Putamen (tissue), 1 donor: ENCODE measurements at places on chromosomes 2 and 18.

DNA sequence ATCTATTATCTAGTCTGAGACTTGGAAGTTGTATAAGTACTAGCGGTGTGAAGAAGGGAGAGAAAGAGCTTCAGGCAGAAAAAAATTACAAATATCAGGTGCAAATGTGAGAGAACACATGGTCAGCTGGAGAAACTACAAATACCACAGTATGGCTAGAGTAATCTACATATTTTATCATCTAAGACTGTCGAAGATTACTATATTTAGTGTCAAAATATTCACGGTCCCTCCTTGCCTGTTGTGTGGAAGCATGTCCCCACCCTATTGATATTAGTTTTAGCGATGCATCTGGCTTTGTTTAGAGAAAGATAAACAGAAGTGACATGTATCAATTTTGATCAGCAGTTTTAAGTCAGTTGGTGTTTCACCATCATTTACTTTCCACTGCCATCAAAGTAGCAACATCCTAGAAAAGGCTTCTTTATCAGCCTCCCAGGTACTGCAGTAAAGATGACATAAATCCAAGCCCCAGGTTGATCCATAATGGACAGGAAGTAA, 90.5 kb upstream of the ITGA4 start:
- no peak for DNase-seq

GRCh38 chr18:34320267-34320666, 95.6 kb upstream of the NOL4 start:
- DNase-seq = no peak

DNA sequence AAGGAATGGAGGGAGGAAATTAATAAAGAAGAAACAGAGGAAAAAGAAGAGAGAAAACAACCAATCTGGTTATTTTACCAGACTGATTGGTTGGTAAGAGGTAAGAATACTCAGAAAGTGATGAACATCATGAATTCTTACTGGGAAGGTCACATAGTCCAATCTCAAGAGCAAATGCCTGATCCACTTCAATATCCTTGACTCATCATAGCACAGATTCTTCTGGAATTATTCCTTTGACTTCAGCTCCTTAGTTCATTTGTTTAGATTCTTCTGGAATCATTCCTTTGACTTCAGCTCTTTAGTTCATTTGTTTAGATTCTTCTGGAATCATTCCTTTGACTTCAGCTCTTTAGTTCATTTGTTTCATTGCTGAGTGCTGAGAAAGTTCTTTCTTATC, 2030.6 kb upstream of the CELF4 start:
- no peak for DNase-seq

DNA sequence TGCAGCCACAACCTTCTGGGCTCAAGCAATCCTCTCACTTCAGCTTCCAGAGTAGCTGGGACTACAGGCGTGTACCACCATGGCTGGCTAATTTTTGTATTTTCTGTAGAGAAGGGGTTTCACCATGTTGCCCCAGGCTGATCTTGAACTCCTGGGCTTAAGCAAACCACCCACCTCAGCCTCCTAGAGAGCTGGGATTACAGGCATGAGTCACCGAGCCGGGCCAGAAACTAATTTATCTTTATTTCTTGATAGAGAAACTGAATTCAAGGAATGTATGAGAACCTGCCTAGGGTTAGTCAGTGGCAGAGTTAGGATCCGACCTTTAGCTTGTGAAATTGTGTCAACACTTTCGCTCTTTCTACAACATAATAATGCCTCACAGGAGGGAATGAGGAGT, 19.3 kb upstream of the ITGAV start:
- DNase-seq = no peak

DNA sequence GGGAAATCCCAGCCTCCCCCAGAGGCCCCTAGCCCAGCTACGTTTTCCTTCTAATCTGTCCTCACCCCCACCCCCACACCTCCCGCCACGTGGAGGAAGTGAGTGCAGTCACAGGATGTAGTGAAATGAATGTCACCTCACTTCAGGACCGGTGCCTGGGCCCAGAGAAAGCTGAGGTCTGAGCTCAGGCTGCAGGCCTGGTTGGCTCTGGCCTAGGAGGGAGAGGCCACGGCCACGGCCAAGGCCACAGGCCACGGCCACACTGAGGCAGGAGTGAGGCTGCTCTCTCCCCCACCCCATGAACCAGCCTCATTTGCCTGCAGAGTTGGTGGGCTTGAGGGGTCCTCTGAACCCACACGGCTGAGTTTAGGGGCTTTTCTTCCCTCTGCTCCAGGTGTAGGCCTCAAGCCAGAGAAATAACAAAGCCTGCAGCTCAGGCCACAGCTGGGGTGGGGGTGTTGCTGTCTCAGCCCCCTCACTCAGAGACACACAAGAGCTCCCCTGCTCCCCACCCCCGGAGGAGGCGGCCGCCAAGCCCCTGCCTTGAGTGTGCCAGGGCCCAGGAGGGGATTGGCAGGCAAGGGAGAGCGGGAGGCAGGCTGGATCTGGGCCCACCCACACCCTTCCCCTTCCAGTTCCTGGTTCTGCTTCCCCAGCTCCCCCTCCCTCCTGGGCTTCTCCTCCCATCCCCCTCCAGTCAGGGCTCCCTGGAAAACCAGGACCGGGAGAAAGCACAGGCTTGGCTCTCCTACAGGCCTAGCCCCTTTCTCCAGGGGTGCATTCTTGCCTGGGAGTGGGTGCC, 27.0 kb downstream of the DNMT3A start:
- peak; percentile 71 for DNase-seq

DNA sequence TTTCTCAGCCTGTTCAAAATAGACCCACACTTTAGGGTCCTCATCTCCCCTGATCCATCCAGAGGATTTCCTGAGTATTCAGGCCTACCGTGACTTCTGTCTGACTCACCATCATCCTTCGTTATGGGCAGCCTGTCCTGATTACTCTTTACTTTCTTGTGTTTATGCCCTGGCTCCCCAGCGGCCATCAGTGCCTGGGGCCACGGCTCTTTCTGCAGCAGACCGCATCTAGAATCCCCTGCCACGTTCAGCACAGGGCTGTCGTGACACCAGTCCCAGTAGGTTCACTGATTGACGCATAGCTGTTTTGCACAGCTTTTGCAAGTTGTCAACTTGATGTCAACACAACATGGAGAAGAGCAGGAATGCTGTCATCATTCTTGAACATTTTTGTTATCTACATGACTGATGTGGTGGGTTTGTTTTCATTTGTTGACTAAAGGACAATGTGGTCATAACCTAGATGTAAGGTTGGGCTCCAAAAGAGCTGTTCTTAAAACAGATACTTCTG, 225.6 kb downstream of the HAUS1 start:
- DNase-seq = no peak

GRCh38 chr2:88049622-88050021, 6.0 kb downstream of the KRCC1 start:
- no peak for DNase-seq

DNA sequence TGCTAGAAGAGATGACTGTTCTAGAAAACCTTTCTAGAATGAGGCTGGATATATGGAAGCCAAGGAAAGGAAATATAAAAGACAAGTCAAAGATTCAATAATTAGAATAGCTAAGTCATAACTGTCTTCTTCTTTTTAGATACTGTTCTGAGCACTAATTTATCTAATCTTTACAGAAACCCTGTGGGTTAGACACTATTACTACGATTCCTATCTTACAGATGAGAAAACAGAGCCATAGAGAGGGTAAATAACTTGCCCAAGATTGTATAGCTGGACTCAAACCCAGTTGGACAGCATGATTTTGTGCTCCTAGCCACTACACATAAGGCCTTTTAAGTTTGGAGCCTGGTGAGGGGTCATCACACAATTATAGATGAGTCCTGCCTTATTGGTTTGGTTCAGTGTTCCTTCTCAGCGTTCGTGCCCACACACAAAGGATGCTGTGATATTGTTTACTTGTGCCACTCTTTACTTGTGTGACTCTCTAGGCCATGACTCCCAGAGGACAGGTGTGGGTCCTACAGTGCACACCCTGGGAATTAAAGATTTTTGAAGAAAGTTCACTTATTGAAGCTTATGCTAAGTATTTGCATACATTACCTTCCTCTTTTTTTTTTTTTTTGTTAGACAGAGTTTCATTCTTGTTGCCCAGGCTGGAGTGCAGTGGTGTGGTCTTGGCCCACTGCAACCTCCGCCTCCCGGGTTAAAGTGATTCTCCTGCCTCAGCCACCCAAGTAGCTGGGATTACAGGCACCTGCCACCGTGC, 153.7 kb downstream of the PRKCE start:
- no peak for DNase-seq

GRCh38 chr2:167651406-167652151, 595.8 kb downstream of the STK39 start:
- no peak for DNase-seq

GRCh38 chr2:233758849-233759248, 1.2 kb upstream of the UGT1A1 start:
- no peak for DNase-seq

- peak; percentile 16 for DNase-seq
Measured at GRCh38 chr2:163800951-163801381, 65.2 kb upstream of the FIGN start.

- DNase-seq = no peak
Measured at GRCh38 chr2:65349863-65350262, 82.5 kb downstream of the SPRED2 start.

DNA sequence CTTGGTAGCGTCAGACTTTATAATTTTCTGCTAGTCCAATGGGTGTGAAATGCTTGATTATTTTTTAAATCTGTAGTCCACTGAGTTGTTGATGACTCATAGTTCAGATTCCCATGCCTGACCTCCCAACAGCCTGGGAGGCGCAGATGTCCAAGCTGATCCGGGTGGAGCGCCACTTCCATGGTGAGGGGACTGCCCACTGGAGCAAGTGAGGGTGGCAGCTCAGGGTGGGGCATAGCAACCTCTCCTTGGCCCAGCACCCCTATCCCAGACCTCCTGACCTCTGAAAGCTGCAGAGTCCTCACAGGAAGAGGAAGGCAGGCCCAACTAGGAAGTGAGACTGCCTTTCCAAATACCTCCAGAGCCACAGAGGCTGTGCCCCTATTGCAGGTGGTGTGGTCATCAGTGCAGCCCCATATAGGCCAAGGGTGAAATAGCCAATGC, 4.4 kb downstream of the MAL start:
- peak; percentile 65 for DNase-seq

- no peak for DNase-seq
Measured at GRCh38 chr2:161204846-161205245, 44.6 kb downstream of the TANK start.

DNA sequence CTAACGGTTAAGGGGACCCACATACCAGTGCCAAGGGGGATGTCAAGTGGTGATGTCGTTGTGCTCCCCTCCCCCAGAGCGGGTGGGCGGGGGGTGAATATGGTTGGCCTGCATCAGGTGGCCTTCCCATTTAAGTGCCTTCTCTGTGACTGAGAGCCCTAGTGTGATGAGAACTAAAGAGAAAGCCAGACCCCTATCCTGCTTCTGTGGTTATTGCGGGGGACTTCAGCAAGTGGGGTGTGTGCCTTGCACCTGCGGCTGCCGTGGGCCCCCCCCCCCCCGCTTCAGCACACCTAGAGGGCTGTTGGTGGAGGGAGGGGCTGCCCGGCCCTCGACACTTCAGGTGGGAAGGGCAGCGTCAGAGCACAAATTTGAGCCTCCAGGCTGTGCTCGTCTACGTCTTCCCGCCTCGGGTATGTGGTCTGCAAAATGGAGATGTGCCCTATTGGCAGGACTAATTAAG, 6.1 kb downstream of the CTDSP1 start:
- DNase-seq = no peak
